ENCODE measurements at places on chromosomes 6 and 20.

- no peak for DNase-seq
Measured at GRCh38 chr6:30839671-30840070, 44.6 kb upstream of the DDR1 start.

GRCh38 chr20:60361761-60362395 is 403.7 kb downstream of the CDH26 start:
- no peak for DNase-seq

GRCh38 chr20:17129089-17129488 is 97.8 kb upstream of the PCSK2 start:
- no peak for DNase-seq

- no peak for DNase-seq
Measured at GRCh38 chr6:44034931-44035345, 92.3 kb downstream of the MRPL14 start.

DNA sequence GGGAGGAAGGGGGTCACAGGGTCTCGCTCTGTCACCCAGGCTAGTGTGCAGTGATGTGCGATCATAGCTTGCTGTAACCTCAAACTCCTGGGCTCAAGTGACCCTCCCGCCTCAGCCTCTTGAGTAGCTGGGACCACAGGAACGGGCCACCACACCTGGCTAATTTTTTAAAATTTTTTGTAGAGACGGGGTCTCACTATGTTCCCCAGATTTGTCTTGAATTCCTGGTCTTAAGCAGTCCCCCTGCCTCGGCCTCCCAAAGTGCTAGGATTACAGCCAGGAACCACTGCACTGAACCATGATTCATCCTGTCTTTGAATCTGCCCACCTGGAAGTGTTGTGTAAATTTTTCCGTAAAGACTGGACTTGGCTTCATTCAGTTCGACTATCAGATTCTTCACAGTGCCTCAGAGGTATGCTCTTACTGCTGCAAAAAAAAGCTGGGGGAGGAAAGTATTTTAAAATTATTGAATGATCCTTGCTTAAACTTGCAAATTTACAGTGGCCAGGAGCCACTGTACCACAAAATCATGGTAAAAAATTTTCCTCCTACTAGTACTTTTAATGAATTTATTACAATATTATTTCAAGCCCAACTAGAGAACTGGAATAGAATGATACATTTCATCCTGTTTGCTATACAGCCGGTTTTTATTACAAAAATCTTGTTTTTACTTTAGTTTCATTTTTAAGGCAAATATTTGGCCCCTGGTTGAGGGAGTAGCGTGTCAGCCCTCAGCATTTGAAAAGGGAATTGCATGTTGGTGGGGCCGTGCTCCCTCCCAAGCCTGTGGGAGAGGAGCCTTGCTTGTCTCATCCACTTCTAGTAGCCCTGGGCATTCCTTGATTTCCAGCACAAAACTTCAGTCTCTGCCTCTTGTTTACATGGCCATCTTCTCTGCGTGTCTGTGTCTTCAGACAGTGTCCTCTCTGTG is 202.5 kb upstream of the SGK1 start:
- DNase-seq = no peak

- DNase-seq = peak; percentile 31
Measured at GRCh38 chr6:153231048-153231646, 100.1 kb upstream of the RGS17 start.

All from DND-41 (cell line).